HTR-8/SVneo (cell line): ENCODE measurements at places on chromosomes 1 and 21.

DNA sequence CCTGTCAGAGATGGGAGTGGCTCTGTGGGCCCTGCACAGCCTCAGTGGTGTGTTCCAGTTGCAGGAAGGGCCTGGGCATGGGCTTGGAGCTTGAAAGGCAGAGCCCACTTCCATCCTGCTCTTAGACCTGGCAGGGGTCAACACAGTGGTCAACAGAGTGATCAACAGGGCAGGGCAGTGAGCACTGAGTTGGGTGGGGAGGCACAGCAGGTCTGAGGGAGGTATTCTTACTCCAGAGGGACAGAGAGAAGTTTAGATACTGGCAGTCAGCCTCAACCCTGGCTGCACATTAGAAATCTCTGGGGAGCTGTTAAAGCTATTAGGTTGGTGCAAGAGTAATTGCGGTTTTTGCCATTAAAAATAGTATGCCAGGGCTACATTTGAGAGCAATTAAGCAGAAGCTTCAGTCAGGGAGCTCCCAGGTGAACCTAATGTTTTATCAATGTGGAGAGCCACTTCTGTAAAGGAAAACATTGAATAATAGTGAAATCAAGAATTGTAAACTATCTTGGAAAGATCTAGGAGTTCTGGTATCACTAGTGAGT, 37.7 kb downstream of the SH3BGR start:
- DNase-seq: no peak

DNA sequence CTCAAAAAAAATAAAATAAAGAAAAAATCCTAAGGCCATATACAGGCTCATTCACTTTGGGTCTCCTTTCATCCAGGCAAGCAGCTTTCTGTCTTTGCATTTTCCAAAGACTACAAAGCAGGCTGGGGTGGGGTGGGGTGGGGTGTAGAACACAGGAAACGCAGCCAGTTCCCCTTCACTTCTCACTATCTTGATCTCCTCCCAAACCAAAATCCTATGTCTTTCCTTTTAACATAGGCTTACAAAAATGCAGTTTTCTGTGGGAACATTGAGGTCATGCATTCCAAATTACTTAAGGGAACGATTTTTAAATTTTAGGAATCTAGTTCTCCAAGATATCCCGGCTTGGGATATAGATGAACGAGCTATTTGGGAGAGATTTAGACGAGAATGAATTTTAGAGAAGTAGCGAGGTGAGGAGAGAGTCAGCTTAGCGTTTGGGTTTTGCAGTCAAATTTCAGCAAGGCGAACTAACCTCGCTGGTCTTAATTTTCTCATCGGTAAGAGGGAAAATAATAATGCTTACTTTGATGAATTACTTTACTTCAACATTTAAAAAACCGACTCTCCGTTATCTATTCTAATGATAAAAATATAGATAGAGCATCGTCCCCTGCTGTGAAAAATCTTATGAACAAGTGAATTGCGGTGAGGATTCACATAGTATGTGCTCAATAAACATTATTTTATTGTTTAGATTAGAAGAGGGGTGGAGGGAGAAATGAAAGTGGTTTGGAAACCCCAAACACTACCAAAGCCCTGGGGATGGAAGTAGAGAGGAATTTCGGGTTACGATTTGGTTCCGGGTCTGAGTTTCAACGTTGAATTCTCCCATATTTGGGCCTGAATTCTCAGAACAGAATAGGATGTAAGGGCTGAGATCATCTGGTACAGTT, 735 bp upstream of the STX12 start:
- DNase-seq: no peak

DNA sequence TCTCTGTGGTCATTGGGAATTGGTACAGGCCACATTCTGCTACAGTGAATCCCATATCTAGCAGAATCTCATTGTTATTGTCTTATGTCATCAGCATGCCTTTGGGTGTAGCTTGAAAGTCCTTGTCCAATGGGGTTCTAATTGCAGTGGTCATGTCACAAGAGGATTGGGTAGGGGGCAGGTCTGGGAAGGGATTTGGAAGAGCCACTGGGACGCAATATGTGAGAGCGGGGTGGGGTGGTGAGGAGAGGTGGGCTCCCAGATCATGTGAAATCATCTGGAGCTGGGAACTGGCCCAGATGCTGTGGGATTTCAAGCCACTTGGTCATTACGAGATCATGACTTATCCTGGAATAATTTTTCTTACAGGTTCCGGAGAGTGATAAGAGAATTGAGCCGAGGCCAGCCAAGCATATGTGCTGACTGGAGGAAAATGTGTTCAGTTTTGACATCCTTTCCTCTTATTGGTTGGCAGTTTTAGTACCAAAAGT, 16.3 kb downstream of the CNIH3 start:
- DNase-seq: no peak

DNA sequence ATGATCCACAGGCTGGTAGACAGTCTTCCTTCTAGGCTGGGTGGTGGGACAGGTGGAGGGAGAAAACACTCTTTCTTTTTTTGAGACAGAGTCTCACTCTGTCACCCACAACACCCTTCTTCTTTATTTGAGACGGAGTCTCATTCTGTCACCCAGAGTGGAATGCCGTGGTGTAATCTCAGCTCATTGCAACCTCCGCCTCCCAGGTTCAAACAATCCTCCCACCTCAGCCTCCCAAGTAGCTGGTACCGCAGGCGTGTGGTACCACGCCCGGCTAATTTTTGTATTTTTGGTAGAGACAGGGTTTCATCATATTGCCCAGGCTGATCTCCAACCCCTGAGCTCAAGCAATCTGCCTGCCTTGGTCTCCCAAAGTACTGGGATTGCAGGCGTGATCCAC, 2.9 kb downstream of the GPR37L1 start:
- DNase-seq: no peak

- DNase-seq: no peak
Observed at GRCh38 chr1:171290621-171291020, 23.4 kb upstream of the FMO4 start.

DNA sequence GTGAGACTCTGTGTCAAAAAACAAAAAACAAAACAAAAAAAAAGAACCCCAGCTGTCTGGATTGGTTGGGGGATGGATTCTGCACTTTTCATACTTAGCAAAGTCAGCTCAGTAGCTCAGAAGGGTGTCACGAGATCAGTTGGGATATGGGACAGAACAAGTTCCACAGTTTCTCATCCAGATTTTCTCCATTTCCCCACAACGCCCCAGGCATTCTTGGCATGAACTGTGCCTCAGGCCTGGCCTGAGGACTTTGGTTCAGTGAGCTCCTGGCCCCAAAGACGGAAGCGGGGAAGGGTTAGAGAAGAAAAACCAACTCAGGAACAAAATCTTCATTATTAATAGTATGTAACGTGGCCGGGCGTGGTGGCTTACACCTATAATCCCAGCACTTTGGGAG, 1.9 kb downstream of the AKR7A2 start:
- no peak for DNase-seq

DNA sequence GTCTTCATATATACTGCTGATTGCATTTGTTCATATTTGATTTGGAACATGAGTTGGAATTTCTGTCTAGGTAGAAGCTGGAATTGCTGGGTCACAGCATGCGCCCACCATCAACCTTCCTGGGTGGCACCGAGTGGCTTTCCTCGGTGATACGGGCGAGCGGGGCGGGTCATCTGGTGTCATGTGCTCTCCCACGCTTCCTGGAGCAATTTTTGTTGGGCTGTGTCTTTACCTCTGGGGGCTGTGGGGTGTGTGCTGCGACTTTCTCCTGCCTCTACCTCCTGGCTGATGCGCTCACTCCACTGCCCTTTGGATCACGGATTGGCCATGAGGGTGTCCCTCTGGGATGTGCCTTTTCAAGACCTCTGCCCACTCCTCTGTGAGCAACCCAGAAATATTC, 108.7 kb upstream of the COL6A1 start:
- DNase-seq: no peak

- DNase-seq: no peak
Observed at GRCh38 chr1:184627007-184627341, 127.7 kb downstream of the EDEM3 start.
